Uterus (tissue), 4 donors: ENCODE measurements at places on chromosomes 1 and 21.
A peak's percentile ranks its signal among the peaks of the same experiment; 100 is the strongest.

DNA sequence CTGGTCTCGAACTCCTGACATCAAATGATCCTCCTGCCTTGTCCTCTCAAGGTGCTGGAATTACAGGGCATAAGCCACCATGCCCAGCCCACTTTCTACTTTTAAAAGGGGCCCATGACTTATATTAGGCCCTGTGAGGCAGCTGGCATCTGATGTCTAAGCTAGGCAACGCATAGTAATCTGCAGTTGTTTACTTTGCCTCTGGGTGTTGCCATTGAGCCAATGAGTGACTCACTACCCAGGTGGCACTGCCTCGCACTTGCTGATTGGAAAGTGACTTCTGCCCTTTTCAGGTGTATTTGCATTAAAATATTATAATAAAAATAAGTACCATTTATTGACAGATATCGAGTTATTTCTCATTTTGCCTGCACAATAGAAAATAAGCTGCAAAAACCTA is 84.9 kb downstream of the KIF14 start:
- no peak for DNase-seq

- DNase-seq: peak; percentile 95
These were observed 24.7 kb downstream of the MEF2D start for GRCh38 chr1:156475568-156476500.

DNA sequence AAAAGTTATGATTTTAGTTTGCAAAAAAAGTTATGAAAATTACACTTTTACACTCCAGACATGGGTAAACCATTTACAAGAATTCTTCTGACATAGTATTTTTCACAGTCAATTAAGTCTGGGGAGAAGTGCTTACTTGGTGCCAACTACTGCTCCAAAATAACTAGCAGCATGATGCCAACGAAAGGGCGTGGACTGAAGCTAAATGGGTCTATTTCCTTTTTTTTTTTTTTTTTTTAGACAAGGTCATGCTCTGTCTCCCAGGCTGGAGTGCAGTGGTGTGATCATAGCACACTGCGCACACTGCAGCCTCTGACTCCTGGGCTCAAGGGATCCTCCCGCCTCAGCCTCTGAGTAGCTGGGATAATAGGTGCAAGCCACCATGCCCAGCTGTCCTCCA is 43.2 kb downstream of the FMO4 start:
- DNase-seq: no peak

DNA sequence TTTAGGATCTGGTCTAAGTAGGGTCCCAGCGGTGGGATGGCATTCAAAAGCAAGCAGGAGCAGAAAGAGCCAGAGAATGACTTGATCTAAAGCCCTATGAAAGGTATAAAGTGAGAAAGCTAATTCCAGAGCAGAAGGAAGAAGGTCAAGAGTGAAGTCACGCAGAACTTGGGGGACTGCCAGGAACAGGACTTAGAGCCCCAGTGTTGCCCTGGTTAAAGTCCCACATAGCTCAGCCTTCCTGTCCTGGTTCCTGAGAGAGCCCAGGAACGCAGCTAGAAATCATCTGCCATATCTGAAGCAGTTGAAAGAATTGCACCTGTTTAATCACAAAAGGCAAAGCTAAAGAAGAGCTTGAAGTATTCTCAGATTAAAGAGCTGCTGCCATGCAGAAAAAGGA is 160.6 kb upstream of the ATP1B1 start:
- DNase-seq: no peak

DNA sequence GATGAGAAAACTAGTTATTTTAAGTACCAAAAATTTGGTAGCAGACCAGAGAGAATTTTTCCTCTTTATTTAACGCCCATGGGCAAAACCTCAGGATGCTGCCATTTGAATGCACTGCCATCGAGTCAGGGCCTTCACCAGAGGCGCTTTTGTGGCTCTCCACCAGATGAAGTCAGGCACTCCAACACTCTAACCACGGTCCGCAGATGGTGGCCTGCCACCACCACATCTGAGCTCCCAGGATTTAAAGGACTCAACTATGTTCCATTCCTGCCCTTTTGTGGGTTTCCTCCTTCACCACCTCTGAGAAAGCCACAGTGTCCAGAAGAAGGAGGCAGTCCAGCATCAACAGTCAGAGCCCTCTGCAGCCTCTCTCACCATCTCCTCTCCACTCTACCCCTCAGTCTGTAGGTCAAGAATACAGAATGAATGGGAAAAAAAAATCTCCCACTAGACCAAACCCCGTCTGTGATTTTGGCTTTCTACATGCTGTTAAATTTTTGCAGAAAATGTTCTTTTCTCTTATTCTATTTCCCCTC is 647.4 kb downstream of the USP25 start:
- no peak for DNase-seq

GRCh38 chr1:44294588-44295007 is 60.5 kb downstream of the ERI3 start:
- peak; percentile 51 for DNase-seq

- DNase-seq: peak; percentile 42
These were observed 6.4 kb downstream of the TGFB2 start for GRCh38 chr1:218351391-218352074.

DNA sequence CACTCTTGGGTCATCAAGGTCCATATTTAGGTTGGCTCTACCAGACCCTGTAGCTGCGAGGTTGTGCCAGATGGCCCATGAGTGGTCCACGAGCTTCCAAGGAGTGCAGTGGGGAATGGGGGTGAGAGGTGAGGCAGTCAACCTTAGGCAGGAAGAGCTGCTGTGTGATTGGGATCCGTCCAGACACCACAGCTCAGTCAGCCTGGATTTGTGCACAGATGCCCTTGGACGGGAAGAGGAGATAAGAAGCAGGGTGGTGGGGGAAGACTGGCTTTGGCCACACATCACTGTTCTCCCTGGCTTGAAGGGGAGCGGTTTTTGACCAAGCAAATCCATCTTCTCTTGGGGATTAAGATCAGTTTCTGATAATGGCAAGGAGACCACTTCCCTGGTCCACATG is 130.6 kb downstream of the IGSF21 start:
- no peak for DNase-seq

GRCh38 chr1:154295408-154296235 is 23.2 kb downstream of the HAX1 start:
- DNase-seq: no peak

- DNase-seq: no peak
These were observed 47.6 kb upstream of the HOOK1 start for GRCh38 chr1:59767119-59767518.

DNA sequence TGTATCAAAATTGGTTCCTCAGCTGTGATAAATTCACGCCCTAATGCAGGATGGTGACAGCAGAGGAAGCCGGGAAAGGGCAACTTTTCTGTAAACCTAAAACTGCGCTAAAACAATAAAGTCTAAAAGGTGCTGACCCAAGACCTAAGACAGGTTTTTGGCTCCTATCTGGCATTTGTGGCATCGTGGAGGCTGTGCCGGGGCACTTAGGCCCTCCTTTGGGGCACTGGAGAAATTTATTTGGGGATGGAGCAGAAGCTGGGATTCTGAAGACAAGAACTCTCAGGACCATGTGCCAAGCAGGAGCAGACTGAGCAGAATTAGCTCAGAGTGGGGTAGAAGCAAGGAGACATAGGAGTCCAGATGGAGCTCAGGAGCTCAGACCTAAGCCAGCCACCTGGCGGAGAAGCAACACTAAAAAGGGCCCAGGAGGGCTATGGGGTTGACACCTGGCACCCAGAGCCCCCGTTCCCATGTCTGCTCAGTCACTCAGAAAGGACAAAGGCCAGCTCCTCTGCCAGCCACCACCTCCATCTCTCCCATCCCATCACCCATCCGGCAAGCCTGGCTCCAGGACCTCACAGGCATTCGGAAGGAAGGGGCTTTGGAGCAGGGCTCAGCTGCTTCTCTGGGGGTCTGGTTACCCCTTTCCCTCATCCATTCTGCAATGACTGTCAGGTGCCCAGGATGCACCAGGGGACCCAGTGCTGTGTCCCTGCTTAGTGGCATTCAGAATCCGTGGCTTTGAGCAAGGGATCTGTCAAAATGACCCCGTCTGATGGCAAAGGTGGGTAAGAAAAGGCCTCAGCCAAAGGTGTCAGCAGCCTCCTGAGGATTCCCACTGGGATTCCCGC is 347.7 kb downstream of the NPHP4 start:
- no peak for DNase-seq

- no peak for DNase-seq
These were observed 16.0 kb downstream of the OR2T11 start for GRCh38 chr1:248618878-248619277.

- DNase-seq: no peak
These were observed 29.2 kb downstream of the IPP start for GRCh38 chr1:45721207-45721606.

GRCh38 chr1:168098534-168099320 is 38.0 kb downstream of the GPR161 start:
- no peak for DNase-seq

DNA sequence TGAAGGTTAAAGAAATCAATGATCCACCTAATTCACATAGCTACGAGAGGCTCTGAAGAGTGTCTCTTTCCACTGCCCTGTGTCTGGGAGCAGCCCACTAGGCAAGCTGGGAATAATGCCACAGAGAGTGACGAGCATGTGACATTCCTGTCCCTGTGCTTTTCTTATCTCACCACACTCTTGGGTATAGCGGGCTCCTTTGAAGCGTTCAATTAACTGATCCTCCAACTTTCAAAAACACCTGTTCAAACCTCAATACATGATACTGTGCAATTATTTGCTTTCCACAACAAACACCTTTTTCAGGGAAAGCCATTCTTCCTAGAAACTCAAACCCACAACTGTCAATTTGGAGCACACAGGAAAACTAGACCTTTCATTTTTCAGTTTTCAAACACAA is 43.4 kb downstream of the PLPP3 start:
- DNase-seq: no peak

DNA sequence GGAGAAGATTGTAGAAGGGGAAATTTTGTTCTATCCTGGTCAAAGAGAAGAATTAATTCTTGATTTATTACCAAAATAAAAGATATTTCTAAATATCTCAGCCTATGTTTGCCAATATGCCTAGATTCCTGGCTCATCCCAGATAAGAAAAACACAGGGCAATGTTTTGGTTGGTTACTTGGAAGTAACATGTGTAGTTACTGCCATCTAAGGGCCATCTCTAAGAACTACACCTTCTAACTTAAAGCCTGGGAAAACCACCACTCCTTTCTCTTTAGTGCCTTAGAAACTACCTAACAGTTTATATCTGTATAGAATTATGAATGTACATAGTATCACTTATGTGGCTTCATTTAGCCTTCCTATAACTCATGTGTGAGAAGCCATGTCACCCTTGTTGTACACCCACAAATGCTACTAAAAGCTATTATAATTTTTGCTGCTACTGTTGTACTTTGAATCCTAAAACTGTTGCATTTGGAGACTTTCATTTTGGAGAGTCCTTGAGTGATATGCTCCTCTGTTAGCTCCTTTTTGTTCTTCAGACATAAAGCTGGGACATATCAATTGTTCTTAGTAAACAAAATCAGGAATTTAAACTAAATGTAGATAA is 4.5 kb downstream of the AIM2 start:
- no peak for DNase-seq

GRCh38 chr1:9019896-9020295 is 6.3 kb downstream of the SLC2A7 start:
- no peak for DNase-seq

DNA sequence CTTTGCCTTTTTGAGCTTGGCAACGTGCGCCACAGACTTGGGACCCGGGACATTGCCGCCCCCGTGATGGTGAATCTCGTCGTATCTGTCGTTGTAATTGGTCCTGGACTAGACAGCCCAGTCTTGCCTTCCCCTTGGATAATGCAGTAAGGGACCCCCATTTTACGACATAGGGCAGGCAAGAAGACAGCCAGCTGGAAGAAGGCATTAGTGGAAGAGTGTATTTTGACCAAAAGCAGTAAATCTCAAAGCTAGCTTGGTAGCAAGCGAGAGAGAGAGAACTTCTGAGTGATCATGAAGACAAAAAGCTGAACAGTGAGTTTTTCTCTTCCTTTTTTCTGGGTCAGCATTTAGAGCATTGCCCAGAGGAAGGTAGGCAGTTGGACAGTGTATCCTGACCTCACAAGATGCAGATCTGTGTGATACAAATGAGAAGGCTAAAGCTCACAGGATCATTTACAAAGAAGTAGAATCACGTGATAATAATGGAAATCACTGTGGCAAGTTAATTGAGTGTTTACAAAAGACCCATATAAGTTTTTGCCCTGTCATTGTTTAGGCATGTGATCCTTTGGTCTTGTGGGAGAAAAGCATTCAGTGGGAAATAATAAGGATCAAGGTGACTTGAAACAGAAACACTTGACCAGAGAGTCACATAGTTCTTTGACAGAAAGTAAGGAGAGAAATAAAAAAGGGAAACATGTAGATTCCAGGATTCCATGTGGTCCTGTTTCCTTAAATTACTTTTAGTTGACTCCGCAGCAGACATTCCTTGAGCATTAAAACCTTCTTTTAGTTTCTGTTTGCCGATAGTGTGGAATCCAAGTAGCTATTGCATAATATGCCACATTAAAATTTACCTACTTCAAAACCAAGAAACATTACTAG is 66.3 kb downstream of the CNST start:
- no peak for DNase-seq

DNA sequence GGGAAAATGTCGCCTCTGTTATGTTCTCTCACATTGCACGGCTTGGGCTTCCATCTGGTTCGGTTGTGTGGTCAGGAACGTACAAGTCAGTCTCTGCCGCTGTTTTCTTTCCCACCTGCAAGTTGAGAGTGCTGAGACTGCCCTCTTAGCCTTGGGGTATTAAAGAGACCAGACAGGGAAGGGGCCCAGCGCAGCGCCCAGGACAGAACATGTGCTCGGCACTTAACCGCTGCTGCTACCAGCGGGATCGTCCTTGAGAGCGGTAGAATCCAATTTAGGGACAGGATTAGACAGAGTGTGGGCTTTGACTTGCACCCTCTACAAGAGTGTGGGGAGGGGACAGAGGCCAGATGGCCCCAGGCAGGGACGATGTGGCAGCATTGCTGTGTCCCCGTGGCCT is 17.7 kb upstream of the AGPAT3 start:
- DNase-seq: no peak

- peak; percentile 1 for DNase-seq
These were observed 138.0 kb downstream of the TRABD2B start for GRCh38 chr1:47859092-47859743.

DNA sequence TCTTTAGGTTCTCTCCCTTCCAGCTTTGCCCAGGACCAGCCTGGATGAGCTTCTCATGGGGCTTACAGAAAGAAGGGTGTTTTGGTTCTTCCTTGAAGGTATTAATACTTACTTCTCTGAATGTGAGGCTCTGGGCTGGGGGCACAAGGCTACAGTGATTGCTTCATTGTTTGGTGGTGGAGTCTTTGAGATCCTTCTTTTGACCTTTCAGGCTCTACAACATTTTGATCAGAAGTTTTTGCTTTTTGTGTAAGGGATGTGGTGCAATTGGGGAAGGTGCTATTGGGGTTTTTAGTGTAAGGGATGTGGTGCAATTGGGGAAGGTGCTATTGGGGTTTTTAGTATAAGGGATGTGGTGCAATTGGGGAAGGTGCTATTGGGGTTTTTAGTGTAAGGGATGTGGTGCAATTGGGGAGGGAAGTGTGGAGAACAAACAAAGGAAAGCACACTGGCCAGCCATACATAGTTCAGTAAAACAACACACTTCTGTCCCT is 103.6 kb upstream of the IVNS1ABP start:
- DNase-seq: no peak

DNA sequence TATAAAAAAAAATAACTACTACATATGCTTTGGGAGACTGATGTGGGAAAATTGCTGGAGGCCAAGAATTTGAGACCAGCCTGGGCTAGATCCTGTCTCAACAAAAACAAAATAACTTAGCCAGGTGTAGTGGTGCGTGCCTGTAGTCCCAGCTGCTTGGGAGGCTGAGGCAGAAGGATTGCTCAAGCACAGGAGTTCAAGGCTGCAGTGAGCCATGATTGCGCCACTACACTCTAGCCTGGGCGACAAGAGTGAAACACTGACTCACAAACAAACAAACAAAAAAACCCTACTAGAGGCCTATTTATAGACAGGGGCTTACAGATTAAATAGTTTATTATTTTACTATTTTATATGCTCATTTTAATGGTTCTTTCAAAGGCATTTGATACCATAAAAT is 80.0 kb downstream of the LHX4 start:
- no peak for DNase-seq
